ENCODE measurements at places on chromosomes 6 and 20. TPM values are rescaled to one million over a fixed set of nuclear protein-coding genes. Genes with fewer than 3 reads are reported as not detected.

The QRSL1 gene
- 13.6 TPM for total RNA-seq

The PTGIS gene
- 78.9 TPM for total RNA-seq

The KHDC1L gene
- not detected for total RNA-seq

The IBTK gene
- 28.3 TPM for total RNA-seq

The HLA-DQA2 gene
- 0.45 TPM for total RNA-seq

The RIPOR3 gene
- 6.9 TPM for total RNA-seq

The STX11 gene
- 2.7 TPM for total RNA-seq

All from right cardiac atrium (tissue), 5 donors.